ENCODE measurements at places on chromosomes 6 and 20.

DNA sequence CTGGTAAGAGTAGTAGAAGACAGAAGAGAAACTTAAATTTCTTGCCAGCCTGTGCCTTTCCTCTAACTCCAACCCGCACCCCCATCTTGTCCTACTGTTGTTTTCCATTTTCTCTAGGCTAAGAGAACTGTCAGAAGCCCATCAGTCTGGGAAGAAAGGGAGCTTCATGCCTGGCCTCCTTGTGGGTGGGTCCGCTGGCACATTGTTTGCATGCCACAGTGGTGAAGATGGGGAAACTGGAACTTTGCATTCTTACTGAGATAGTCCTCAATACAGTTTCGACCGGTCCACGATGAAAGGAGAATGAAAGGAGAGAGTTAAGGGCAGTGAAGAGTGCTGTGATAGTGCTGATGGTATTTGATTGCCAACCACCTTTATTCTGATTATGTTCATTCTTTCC is 103.1 kb downstream of the TCP11 start:
- DNase-seq, result no peak

GRCh38 chr20:39909447-39909846 is 779.6 kb downstream of the MAFB start:
- DNase-seq, result no peak

DNA sequence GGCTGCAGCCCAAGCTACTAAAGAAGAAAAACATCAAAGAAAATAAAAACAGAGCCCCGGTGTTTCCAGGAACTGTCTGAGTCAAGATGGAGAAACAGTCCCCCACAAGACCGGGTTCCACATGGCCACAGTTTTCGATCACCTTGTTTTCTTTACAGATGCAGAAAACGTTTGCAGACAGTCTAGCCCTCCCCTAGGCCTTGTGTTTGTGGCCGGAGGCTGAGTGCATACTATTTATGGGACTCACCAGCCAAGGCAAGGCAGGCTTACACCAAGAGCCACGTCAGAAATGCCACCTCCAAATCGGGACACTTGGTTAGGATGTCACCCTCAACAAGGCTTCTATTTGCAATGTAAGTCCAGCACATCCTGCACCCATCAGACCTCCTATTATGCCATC is 97.3 kb downstream of the BMP7 start:
- no peak for DNase-seq

- no peak for DNase-seq
Measured at GRCh38 chr6:107989166-107990094, 31.4 kb upstream of the SEC63 start.

- DNase-seq, result peak; percentile 66
Measured at GRCh38 chr6:42960243-42961019, at the start of gene GNMT. Gene GNMT (plus strand): TSS chr6:42960754. CDS start chr6:42960768, 14 bp downstream.

DNA sequence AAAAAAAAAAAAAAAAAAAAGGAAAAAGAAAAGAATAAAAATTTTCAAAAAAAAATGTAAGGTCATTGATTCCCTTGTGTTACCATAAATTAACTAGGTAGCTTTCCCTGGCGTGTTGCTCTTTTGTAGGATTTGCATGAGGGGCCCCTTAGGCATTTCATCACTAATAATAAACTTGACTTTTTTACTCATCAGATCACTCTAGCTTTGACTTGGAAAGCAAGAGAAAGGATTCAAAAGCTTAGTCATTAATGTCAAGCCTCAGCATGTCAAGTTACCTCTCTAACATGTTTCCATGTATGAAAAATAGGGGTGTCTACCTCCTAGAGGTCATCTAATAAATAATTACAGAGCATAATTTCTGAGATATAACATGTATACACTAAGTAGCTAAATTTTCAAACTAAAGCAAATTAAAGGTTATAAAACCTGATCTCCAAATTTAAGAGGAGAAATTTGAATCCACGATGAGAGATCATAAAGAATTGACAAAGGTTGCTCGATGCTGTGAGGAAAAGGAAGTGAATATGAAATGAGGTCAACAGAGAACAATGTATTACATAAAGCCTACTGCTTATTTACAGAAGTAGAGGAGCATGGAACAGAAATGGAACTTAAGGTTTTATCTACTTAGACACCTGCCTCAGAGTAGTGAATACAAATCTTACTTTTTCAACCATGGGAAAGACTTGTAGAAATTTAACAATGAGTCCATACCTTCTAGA is 86.8 kb downstream of the ARHGAP18 start:
- no peak for DNase-seq

DNA sequence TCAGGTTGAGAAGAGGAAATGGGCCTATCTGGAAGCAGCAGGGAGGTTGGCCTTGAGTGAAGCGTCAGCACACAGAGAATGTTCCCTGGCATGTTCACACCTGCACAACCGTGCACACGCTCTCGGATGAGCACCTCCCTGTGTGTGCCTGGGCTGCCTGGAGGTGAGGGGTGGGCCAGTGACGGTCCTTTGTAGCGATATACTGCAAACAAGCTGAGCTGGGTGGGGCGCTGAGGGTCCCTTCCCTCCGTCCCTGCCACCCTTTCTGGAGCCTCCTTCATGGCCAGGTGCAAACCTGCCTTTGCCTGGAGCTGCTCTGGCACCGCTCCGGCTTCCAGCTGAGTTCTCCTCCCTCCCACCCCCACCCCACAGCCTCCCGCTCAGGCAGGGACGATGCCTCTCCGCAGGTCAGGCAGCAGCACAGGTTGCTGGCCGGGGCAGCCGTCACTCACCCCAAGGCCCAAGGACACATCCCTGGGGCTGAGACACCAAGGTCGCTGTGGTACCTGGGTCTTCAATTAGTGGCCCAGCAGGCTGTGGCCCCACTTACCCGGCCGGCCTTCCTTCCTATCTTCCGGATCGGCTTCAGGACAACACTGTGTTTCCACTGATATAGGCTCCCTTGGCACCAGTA is 111.6 kb downstream of the ERMARD start:
- peak; percentile 30 for DNase-seq

All from liver (tissue), 10 donors.